ENCODE measurements at places on chromosomes 16 and 17.

DNA sequence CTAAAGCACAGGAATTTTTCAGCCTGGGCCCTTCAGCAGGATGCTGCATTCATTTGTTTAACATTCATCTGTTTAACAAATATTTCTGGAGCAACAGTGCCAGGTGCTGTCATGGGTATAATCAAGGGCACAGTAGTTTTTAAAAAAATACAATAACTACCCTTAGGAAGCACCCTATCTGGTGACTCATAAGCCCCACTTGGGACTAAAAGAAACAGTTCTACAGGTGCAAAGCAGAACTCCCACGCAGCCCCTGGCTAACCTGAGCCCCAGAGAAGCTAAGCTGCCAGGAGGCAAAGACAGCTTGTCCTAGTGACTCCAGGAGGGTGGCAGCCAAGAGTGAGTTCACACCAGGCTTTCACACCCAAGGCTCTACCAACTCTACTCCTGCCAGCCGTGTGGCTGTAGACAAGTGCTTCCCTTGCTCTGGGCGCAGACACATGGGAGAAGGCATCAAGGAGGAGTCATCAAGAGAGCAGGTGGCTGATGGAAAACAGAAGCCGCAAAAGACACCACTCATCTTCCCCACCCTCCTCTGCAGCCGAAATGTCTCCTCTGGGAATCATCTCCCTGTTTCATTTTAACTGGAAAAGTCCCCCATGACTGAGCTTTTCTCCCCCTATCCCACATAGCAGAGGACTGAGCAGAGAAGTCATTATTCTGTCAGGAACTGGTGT, 14.4 kb downstream of the CUEDC1 start:
- DNase-seq: no peak

DNA sequence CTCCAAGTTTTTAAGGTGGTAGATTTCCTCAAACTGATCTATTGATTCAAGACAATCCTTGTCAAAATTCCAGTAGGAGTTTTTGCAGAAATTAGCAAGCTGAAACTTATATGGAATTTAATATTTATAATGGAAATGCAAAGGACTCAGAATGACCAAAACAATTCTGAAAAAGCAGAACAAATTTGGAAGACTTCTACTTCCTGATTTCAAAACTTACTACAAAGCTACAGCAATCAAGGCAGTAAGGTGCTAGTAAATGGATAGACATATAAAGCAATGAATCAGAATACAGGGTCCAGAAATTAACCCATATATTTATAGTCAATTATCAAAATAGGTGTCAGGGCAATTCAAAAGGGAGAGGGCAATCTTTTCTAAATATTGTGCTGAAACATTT, 11.8 kb upstream of the IL21R start:
- DNase-seq: no peak

DNA sequence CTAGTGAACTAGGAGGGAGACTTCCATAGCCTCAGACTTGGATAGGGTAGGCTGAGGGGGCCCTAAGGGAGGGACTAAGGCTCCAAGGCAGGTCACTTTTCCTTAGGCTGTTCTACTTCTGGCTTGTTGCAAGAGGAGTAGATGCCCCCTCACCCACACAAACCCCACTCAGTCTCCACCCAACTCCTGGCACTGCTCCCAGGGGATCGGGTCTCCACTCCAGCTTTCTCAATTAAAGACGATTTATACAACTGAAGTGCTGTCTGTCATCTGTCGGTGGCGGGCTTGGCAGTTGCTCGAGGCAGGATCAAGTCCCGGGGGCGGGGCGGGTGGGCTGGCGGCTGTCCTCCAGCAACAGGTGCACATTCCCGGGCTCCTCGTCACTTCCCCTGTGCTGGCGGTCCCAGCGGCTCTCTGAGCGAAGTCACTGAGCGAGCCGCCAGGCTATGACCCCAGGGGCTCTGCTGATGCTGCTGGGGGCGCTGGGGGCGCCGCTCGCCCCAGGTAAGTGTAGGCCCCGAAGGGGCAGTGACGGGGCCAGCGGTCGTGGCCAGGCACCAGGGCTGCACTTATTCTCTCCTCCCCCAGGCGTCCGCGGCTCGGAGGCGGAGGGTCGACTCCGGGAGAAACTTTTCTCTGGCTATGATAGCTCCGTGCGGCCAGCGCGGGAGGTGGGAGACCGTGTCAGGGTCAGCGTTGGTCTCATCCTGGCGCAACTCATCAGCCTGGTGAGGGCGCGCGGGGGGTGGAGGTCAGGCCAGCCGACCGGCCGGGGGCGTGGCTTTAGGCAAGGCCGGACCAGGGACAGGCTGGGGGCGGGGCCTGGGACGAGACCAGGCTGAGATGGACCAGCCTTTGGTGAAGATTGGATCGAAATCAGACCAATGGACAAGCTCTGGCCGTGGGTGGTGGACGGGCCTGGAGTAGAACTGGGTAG, at the start of gene CHRNB1:
TSS of gene CHRNB1 (plus strand) at position 380 of the 937 bp plus-strand sequence. CDS start at position 447, 67 bp downstream.
- DNase-seq: peak; percentile 95

- no peak for DNase-seq
Observed at GRCh38 chr17:16888413-16889087, 83.4 kb downstream of the TNFRSF13B start.

- DNase-seq: no peak
Observed at GRCh38 chr17:18925187-18925586, 26.8 kb upstream of the SLC5A10 start.

DNA sequence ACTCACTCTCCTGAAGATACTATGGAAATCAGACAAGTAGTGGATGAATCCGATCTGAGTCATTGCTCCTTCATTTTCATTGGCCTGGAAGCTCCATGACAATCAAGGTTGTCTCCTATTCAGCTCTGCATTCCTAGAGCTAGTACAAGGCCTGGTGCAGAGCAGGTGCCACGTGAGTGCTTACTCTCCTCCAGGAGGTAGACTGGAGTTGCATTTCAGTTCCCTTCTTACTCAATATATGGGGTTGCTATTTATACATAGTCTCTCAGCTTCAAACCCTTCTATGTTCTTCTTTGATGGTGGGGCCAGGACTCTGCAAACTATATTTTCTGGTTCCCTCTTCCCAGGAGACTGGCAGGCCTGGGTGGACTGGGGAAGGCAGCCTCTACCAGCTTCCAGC, 148.3 kb downstream of the ASIC2 start:
- no peak for DNase-seq

DNA sequence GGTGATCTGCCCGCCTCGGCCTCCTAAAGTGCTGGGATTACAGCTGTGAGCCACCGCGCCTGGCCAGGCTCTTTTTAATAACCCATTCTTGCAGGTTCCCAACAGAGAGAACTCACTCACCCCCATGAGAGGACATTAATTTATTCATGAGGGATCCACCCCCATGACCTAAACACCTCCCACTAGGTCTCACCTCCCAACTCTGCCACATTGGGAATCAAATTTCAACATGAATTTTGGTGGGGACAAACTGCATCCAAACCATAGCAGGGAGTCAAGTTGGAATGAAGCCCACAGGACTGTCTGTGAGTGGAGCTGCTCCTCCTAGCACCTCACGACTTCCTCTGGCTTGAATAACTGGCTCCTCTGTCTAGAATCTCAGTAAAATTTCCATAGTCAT, 85.5 kb downstream of the WWP2 start:
- no peak for DNase-seq

DNA sequence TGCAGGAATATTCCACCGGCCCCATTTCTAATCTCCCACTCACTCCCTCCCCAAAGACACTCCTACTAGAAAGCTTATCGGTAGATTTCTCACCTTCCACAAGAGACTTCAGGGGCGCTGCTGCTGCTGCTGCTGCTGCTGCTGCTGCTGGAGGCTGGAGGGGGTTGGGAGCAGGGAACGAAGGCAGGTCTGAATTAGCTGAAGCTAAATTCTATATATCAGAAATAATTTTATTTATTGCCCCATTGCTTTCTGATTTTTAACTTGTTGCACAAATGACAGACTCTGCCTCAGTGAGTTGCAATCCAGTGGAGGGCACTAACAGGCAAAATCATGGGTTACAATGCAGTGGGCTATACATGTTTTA, 25.8 kb upstream of the HLF start:
- DNase-seq: peak; percentile 51

GRCh38 chr16:78918805-78919305, 681.7 kb downstream of the MAF start:
- DNase-seq: no peak

- no peak for DNase-seq
Observed at GRCh38 chr17:76816590-76817135, 51.5 kb upstream of the MGAT5B start.
